ENCODE measurements at places on chromosomes 11 and 22.
A peak's percentile ranks its signal among the peaks of the same experiment; 100 is the strongest.

GRCh38 chr22:47020166-47020565 is 257.7 kb downstream of the TBC1D22A start:
- DNase-seq, result no peak

GRCh38 chr11:3129591-3130268 is 35.4 kb downstream of the OSBPL5 start:
- peak; percentile 85 for DNase-seq

- no peak for DNase-seq
These were observed 3.1 kb downstream of the CSNK2A3 start for GRCh38 chr11:11349870-11350337.

GRCh38 chr22:27438271-27438980 is 363.1 kb downstream of the MN1 start:
- peak; percentile 77 for DNase-seq

- no peak for DNase-seq
These were observed 34.6 kb downstream of the IFT27 start for GRCh38 chr22:36741204-36741793.

GRCh38 chr11:97349201-97349600 is 959.4 kb downstream of the JRKL start:
- no peak for DNase-seq

- DNase-seq, result no peak
These were observed 28.4 kb upstream of the RBFOX2 start for GRCh38 chr22:36056980-36057379.

GRCh38 chr11:73229321-73229895 is 11.3 kb downstream of the P2RY2 start:
- DNase-seq, result no peak

- DNase-seq, result no peak
These were observed 24.4 kb upstream of the HSPA8 start for GRCh38 chr11:123086305-123086704.

- no peak for DNase-seq
These were observed 1.9 kb upstream of the SCARF2 start for GRCh38 chr22:20439556-20439927.

DNA sequence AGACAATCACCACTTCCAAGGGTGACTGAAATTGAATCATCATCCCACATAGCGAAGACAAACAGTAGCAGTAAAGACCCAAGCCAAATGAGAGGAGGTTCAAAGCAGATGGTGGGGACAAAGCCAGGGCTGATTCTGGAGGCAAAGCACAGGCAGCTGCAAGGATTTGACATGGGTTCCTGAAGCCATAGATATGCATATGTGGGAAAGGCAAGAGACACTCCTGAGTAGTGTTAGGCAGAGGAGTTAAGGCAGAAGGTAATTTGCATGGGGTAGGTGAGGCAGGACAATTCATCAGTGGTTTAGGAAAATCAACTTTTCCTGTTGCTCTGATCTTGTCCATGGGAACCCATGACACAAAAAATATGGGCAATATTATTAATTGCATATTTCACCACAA is 462.8 kb downstream of the FAM181B start:
- DNase-seq, result no peak

- no peak for DNase-seq
These were observed 40.2 kb downstream of the GNB1L start for GRCh38 chr22:19814428-19814827.

- DNase-seq, result peak; percentile 90
These were observed 43.6 kb upstream of the OR4B1 start for GRCh38 chr11:48172818-48173609.

- DNase-seq, result no peak
These were observed 9.7 kb upstream of the GCAT start for GRCh38 chr22:37797874-37798500.

Data from posterior cingulate gyrus (tissue), 11 donors.